ENCODE measurements at places on chromosomes 5 and 9. TPM values are rescaled to one million over a fixed set of nuclear protein-coding genes. Genes with fewer than 3 reads are reported as not detected.

ORM2 gene
- total RNA-seq = not detected

CCDC171 gene
- total RNA-seq = 0.49 TPM

BSPRY gene
- not detected for total RNA-seq

SEMA5A gene
- 1.7 TPM for total RNA-seq

GRIA1 gene
- 1.3 TPM for total RNA-seq

NEUROG1 gene
- not detected for total RNA-seq

FCN2 gene
- total RNA-seq = not detected

GABRA1 gene
- not detected for total RNA-seq
